Activated naive CD8-positive, alpha-beta T cell treated with anti-CD3 and anti-CD28 coated beads for 36 hours (primary cell): ENCODE measurements at places on chromosomes 12 and 14. TPM values are rescaled to one million over a fixed set of nuclear protein-coding genes. Genes with fewer than 3 reads are reported as not detected.
A peak's percentile ranks its signal among the peaks of the same experiment; 100 is the strongest.

DNA sequence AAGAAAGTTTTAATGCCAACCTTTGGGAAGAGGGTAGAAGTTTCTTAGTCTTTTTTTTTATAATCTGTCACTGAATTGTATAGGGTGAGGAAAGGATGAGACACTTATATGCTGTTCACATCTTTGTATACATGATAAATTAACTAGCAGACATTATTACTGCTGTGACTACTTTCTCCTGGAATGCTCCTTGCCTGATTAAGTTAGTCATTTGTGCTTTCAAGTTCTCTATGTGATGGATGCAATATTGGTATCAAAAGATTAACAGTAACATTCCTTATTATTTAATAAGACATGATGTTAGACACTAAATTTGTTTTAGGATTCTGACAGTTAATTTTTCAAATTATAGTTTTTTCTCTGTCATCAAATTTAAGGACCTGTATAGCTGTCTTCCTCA, 223.4 kb upstream of the GARIN2 start:
- no peak for DNase-seq

GRCh38 chr12:112170376-112170775, 45.0 kb downstream of the TRAFD1 start:
- DNase-seq = peak; percentile 32

Gene LRP1-AS
- not detected for total RNA-seq

- no peak for DNase-seq
These were observed 16.9 kb upstream of the TMEM132C start for GRCh38 chr12:128250096-128250495.

GRCh38 chr14:80902608-80903007, 38.9 kb downstream of the CEP128 start:
- no peak for DNase-seq

DNA sequence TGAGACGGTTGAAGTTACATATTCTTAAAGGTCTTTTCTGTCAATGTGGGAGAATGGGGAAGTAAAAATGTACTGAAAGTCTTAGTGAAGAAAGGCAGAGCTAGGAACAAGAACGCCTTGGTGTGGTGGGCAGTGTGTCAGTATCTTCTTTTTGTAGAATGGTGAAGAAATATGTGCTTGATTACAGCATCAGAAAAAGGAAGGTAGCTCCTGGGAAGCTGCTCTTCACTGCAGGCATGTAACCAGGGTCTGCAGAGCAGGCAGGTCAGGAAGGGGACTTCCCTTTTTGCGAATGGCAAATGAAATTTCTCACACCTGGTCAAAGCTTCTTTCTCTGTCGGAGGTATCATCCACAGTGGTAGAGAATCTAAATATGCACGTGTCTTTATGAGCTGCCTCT, 226.2 kb downstream of the ADAMTS20 start:
- DNase-seq = no peak

GRCh38 chr14:31336646-31337045, 83.7 kb downstream of the HEATR5A start:
- no peak for DNase-seq

Gene CPSF2
- 123 TPM for total RNA-seq

DNA sequence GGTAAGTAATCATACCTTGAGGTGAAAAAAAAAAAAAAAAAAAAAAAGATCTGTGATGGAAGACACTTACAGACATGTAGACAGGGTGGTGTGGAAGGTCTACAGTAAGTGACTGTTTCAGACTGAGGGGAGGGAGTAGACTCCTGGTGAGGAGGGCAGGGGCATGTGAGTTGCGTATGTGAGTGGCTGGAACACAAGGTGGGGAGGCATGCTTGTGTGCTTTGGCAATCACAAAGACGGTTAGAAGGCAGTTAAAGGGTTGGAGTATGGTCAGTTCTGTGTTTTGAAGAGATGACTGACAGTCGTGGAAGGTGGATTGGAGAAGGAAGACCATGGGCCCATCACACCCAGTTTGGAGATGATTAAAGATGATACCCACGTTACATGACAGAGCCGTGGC, 65.2 kb downstream of the ETV6 start:
- no peak for DNase-seq

GRCh38 chr14:66993512-66993911, 195.7 kb upstream of the GARIN2 start:
- no peak for DNase-seq

GRCh38 chr12:58961906-58962305, 41.6 kb upstream of the LRIG3 start:
- no peak for DNase-seq

- no peak for DNase-seq
These were observed 57.1 kb upstream of the KRAS start for GRCh38 chr12:25307818-25308217.

Gene OVCH1
- total RNA-seq = not detected

GRCh38 chr12:79934281-79935020, 446 bp downstream of the PPP1R12A start:
- peak; percentile 67 for DNase-seq

DNA sequence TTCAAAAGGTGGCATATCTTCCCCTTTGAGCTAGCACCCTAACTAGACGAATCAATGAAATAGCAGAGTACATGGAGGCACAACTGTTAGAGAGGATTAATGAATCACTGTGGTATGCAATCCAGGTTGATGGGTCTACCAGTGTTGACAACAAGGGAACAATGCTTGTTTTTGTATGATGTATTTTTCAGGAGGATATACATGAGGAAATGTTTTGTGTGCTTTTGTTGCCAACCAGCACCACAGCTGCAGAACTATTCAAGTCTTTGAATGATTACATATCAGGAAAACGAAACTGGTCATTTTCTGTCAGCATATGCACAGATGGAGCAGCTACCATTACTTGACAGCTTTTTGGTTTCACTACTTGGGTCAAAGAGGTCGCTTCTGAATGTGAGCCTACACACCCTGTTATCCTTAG, 142.6 kb downstream of the GPHN start:
- no peak for DNase-seq

DNA sequence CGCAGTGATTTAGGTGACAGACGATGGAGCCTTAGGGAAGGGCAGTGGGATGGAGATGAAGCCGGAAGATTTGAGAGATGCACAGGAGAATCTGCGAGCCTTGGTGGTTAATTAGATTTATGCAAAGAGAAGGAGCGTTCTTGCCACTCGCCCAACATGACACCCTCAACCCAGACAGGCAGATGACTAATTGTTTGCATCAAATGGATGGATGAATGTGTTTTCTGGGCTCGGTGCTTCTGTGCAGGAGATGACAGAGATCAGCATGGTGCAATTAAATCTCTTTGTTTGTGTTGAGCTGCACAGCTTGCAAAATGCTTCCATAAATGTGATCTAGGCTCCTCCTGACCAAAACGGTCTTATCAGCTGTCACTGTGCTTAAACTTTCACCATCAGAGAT, 202.3 kb upstream of the PRMT8 start:
- DNase-seq = no peak

DNA sequence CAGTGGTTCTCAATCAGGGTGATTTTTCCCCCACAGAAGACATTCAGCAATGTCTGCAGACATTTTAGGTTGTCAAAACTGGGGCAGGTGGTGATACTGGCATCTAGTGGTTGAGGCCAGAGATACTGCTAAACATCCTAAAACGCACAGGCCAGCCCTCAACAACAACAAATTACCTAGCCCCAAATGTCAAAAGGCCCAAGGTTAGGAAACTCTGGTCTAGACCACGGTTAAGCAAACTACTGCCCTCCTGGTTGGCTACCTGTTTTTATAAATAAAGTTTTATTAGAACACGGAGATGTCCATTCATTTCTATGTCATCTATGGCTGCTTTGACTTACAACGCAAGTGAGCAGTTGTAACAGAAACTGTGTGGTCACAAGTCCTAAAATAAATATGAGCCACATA, 186.7 kb downstream of the EFCAB11 start:
- DNase-seq = peak; percentile 59

GRCh38 chr12:98355322-98355721, 160.1 kb upstream of the TMPO start:
- DNase-seq = no peak

DNA sequence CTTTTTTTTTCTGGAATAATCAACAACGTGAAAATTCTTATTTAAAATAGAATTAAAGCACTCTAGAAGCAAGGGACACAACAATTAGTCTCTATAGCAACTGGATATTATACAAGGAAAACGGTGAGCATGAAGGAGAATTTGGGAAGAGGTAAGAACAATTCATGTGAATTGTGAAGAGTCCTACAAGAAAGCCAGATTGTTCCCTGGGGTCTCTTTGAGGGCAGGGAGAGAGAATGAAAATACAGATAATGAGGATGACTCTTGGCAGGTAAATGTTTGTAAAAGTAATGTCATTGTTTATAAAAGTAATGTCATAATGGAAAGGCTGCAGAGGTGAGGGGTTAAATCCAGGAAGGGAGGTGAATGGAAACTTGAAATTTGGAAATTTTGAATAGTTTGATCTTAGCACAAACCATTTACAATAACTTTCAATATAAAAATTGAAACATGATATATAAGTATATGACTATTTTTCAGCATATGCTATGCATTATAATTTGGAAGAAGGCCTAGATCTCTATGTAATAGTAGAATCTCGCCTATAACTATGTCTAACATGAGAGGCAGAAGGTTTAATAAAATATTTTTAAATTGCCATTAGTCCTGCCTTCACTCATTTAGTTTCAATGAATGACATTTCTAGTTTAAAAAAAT, 378.8 kb upstream of the DCN start:
- DNase-seq = no peak

Gene ARPC3
- 284 TPM for total RNA-seq

Gene SPX
- 0.31 TPM for total RNA-seq

Gene CPNE6
- total RNA-seq = not detected

DNA sequence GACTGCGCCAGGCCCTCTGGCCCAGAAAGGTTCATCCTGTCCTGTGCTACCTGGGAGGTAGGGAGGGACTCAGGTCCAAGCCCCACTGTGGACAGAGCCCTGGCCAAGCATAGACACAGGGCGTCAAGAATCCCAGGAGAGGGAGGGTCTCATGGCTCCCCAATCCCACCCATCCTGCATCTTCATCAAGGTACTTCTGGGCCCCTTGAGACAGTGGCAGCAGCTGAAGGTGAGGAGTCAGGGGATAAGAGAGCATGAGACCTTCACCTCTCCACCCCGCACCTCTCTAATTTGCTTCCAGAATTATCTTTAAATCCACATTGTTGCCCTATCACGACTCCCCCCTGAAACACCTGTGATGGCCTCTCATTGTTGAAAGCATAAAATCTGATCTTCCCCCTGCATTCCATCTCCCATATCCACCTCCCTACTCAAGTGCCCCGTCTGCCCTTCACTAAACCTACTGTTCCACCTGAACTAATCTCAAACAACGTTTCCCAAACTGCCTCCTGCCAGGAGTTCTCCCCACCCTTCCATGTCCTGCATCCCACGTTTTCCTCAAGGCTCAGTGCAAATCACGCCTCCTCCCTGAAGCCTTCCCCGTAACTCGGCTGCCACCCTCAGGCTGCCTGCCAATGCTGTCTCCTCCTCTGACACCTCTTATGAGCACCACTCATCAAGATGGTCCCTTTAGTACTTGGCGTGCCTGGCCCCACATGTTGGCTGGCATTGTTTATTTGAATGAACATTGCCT, 27.1 kb downstream of the KRT18 start:
- DNase-seq = no peak

- no peak for DNase-seq
These were observed 25.9 kb downstream of the RHOF start for GRCh38 chr12:121767525-121768016.

Gene ESRRB
- not detected for total RNA-seq

- DNase-seq = no peak
These were observed 6.0 kb downstream of the B4GALNT1 start for GRCh38 chr12:57626921-57627445.

- peak; percentile 70 for DNase-seq
These were observed 237.6 kb downstream of the SLC41A2 start for GRCh38 chr12:104720339-104721038.

GRCh38 chr12:108566452-108566851, 4.1 kb downstream of the ISCU start:
- no peak for DNase-seq

GRCh38 chr14:35374263-35374712, 30.3 kb downstream of the NFKBIA start:
- DNase-seq = no peak

GRCh38 chr14:65287264-65288131, 125.0 kb upstream of the FUT8 start:
- peak; percentile 82 for DNase-seq

Gene FRMD6
- total RNA-seq = 3.9 TPM
